NT2/D1 (cell line): ENCODE measurements at places on chromosomes 3 and 15.

DNA sequence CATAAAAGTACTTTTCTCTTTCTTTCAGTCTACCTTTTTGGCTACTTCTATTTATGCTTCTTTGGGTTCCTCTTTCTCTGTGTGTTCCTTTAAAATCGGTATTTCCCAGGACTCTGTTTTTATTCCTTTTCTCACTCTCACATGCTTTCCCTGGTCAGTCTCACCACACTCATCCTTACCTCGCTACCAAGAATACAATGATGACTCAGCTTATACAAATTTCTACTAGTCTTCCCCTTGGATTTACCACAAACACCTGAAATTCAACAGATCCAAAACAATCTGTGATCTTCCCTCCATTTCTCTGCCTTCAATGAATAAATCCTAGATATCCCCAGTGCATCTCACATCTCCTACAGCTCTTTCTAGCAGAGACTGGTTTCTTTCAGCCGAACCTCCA is 52.9 kb downstream of the TUBGCP4 start:
- DNase-seq: no peak

DNA sequence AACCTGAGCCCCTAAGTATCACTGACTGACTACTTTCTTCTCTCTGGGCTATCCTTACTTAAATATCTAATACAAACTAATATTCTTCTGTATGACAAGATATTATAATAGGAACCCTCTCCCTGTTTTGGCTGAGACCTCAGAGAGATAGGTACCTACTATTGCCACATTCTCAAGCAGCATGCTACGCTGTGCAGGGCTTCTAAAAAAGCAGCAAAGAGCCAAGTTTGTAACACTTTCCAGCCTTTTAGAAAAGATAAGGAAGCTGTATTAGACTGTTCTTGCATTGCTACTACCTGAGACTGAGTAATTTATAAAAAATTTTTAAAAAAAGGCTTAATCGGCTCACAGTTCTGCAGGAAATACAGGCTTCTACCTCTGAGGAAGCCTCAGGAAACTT is 126.8 kb upstream of the ABI3BP start:
- no peak for DNase-seq

- DNase-seq: no peak
These were observed 227.0 kb upstream of the CTNNB1 start for GRCh38 chr3:40972350-40972749.

GRCh38 chr15:54803134-54803808 is 393.5 kb downstream of the RSL24D1 start:
- no peak for DNase-seq

- no peak for DNase-seq
These were observed 13.9 kb downstream of the PRR23E start for GRCh38 chr3:127206611-127207516.

GRCh38 chr3:108222853-108223565 is 785 bp upstream of the IFT57 start:
- no peak for DNase-seq
